Fibroblast of skin of back (primary cell): ENCODE measurements at places on chromosomes 4 and X.

DNA sequence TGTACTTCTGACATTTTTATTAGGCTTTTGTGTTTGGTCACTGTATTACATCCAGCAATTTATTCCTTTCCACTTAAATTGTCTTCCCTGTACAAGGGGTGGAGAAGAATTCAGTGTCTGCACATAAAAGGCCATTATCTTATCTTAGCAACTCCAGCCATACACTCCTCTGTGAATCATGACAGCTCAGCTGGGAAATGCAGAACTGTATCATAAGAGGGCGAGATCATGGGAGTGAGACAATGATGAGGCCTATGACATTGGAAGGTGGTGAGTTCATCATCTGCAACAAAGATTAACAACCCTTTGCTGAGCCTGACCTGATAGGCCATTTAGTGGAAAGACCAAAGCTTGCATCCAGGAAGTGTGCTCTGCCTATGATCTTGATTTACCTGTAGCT is 33.3 kb downstream of the SLIT2 start:
- DNase-seq, result peak; percentile 79

GRCh38 chr4:153553819-153554170 is 87.6 kb downstream of the TMEM131L start:
- peak; percentile 43 for DNase-seq

GRCh38 chr4:108080747-108081146 is 88.0 kb downstream of the LEF1 start:
- no peak for DNase-seq

DNA sequence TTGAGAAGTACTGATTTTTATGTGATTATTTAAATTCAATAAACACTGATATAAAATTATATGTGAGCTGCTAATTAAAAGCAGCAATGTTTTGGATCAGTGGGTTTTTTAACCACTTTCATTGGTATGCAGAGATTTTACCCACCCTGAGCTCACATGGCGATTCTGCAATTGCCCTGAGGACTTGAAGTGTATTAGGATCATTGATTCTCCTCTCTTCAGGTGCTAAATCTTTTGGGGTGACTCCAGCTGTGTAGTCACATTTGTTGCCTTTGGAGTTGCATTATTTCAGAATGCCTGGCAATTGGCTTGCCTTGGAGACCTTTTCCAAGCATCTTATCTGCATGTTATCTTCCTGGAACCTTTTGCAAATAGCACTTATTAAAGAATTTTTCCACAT is 51.3 kb downstream of the UGT8 start:
- DNase-seq, result no peak

GRCh38 chr4:112516471-112517066 is 589 bp upstream of the NEUROG2 start:
- DNase-seq, result no peak

DNA sequence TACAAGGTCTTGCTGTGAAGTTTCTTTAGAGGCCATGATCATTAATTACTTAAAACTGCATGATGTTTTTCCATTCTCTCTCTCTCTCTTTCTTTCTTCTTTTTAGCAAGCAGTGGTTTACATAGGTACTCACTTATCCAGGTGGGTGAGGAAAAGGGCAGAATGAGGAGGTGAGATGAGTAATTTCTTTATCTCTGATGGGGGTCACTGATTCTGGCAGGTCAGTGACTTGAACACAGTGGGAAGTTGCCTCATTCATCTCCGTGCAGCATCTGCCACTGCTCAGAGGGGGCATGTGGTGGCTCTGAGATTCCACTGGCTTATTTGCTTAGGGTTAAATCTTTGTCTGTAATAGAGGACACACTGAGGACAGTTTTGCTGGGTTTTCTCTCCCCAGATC is 62.6 kb downstream of the FAM114A1 start:
- no peak for DNase-seq
